CD4-positive, alpha-beta T cell treated with Interferon gamma for 1 hour (primary cell): ENCODE measurements at places on chromosomes 16 and 17.

DNA sequence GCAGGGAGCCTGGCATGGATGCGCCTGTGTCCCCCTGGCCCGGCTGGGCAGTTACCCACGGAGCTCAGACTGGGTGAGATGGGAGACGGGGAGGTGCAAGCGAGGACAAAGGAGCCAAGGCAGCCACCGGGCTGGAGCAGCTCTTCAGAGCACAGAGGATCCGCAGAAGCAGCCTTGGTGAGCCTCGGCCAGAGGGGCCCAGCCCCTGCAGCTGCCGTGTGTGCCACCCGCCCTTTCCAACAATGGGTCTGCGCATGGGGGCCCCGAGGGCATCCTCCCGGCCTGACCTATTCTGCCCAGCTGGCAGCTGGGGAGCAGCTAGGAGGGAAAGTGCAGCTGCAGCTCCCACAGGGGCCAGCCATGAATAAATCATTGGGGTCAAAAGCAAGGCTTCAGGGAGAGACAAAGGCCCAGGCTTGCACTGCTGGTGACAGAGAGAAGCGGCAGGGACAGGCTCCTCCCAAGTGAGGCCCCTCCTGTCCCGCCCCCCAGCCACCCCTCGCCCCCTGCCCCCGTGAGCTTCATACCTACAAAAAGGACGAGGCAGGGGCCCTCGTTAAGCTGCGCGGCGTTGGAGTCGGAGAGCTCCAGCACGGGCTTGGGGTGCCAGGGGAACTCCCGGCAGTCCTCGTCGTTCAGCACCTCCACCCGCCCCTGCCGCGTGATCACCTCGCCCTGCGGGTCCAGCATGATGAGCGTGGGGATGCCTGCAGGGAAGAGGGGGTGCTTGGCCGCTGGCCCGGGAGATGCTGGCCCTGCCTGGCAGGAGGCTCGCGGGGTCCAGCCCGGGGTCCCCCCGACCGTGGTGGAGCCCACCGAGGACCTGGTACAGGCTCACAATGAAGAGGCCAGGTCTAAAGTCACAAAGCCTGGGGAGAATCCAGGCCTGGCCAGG, 22.6 kb downstream of the MRM3 start:
- DNase-seq = no peak

- no peak for DNase-seq
These were observed 224.1 kb downstream of the GSG1L start for GRCh38 chr16:27839419-27839818.

DNA sequence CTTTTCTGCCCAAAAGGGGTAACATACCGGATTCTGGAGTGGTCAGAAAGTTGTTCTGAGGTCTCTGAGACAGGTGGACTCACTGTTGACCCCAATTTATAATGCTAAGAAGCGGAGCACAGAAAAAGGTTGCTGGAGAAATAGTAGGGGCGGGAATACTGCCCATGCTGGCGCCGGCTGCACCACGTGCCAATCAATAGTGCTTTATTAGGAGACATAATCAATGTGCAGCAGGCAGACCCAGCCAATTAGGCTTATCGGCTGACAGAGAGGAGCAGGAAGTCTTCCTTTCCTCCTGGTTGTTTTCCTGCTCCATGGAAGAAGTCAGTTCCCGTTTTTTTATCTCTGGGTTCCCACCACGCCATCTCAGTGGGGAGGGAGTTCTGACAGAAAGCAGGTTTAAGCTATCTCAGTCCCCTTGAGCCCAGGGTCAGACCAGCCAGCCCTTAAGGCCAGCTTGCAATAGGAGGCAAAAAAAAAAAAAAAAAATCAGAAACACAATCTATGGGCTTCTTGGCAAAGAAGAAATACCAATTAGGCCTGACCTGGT, 68.2 kb upstream of the IRX6 start:
- DNase-seq = no peak

DNA sequence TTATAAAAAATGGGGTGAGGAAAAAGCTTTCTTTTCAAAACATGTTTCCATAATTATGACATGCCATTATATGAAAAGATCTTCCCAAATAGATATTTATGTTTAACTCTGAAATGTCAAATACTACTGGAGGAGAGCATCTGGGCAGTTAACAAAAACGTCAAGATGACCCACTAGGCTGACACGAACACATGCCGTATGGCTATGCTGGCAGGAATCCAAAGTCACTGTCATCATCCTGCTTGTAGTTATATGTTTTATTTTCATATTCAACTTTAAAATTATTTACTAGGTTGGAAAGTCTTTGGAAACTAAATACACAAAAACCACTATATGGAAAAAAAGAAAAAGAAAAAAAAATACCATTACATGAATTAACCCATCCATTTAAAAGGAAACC, 27.3 kb downstream of the ANKFY1 start:
- no peak for DNase-seq

- no peak for DNase-seq
These were observed 15.1 kb downstream of the GJD3 start for GRCh38 chr17:40349477-40349894.
